ENCODE measurements at places on chromosomes 11 and 22.

GRCh38 chr22:19196841-19197612 lies 18.5 kb upstream of the SLC25A1 start:
- no peak for DNase-seq

GRCh38 chr11:9977554-9977953 lies 313.7 kb downstream of the SWAP70 start:
- DNase-seq, result no peak

DNA sequence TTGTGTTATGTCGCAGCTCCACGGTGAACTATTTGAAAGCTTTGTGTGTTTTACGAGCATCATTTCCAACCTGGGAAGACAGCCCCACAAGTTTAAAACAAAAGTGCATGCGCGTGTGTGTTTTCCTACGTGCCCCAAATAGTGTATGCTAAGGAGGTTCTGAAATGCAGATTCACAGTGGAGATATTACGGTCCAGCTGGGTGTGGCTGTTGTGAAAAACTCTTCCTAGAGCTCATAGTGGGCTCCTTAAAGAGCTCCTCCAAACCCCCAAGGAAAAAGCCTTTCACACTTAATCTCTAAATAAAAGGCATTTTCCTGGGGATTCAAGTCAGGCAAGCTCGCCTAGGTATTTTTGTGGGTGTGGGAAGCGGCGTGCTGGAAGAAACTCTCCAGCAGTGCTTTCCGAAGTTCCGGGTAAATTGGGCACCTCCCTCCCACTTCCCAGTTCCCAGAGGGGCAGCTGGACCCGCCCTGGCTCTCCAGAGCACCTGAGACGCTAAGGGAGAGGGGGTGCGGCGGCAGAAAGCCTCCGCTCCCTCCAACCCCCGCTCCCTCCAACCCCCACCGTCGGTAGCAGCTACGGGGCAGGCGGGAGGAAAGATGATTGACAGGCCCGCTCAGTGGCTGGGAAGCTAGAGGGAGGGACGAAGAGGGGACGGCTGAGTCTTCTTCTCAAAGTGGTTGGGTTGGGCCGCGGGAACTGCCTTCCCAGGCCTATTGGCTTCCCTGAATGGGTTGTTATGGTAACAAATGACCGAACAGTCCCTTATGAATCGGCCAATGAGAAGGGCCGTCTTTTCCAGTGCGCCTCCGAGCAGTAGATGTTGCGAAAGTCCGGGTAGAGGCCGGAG lies 561 bp upstream of the PCF11 start:
- DNase-seq, result peak; percentile 98

GRCh38 chr11:12185914-12186313 lies 75.5 kb downstream of the MICAL2 start:
- no peak for DNase-seq

DNA sequence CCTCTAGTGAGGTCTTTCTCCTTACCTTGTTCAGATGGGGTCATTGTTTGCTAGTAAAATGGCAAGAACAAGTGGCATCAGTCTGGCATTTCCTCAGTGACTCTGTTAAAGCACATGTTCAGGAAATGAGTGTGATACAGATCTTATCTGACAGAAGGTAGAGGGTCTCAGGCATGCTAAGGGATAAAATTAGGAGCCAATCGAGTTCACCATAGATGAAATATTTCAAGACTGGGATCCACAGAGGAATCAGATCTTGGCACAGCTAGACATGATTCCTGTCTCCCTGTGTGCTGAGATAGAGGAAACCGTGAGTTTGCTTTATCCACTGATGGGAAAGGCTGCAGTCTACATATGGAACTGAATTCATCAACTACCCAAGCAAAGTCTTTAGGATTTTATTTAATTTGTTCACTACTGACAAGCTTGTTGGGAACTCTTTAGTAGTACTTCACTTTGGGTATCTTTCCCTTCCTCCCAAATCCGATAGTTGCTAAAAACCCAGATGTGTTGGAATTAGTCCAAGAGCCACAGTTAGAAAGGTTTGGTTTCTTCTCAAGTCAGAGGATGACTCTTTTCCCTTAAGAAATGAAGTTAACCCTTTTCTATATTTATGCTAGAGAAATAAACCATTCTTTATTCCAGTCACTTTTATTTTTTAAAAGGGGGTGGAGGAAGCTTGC lies 18.4 kb downstream of the FAM118B start:
- DNase-seq, result no peak

Measured in activated CD4-positive, alpha-beta T cell treated with anti-CD3 and anti-CD28 coated beads, Interleukin-2, amount 10 ng/mL, durations not matched to agents 7 days and 5 days (primary cell).